ENCODE measurements at places on chromosomes 16 and 17.

- no peak for DNase-seq
These were observed 52.3 kb downstream of the TAOK1 start for GRCh38 chr17:29442451-29442850.

DNA sequence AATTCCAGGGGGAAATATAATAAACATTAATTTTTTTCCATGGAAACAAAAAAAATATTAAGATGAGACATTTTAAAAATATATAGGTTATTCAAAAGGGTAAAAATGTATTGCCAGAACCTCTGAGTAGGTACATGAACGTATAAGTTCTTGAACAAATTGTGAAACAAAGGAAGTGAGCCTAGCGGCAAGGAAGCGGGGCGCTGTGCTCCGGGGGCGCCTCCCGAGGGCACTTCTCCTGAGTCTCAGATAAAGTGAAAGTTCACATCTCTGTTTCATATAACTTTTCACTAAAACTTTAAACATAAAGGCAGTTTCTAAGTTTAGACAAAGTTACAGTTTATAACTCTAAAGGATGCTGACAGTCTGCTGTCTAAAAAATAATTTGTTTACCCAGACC lies 52.3 kb downstream of the TNRC6C start:
- DNase-seq: no peak

- no peak for DNase-seq
These were observed 13.3 kb upstream of the PAFAH1B1 start for GRCh38 chr17:2580151-2580550.

- DNase-seq: no peak
These were observed 14.2 kb downstream of the SLFN12L start for GRCh38 chr17:35523296-35523695.

DNA sequence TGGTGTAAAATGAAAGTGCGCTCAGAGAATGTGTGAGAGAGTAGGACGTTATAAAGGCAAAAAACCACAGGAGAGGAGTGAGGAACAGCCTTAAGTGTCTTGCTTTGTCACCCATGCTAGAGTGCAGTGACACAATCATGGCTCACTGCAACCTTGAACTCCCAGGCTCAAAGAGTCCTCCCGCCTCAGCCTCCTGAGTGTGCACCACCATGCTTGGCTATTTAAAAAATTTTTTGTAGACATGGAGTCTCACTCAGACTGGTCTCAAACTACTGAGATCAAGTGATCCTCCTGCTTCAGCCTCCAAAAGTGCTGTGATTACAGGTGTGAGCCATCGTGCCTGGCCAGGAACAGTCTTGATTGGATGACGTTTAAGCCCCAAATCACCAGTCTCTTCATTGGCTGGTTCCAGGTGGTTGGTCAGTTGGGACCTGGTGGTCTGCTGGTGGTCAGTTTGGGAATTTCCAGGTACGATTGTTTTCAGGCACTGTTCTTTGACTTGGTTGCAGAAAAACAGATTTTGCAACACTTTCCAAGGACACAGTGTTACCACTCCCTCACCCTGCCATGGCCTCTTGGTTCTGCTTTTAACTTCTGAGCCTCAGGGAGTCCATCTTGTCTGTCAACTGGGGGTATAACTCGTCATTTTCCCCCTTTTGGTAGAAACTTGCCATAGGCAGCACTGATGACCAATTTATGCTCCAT lies 21.2 kb downstream of the DHODH start:
- no peak for DNase-seq

GRCh38 chr16:31242206-31242605 lies 17.6 kb upstream of the ITGAM start:
- DNase-seq: no peak

DNA sequence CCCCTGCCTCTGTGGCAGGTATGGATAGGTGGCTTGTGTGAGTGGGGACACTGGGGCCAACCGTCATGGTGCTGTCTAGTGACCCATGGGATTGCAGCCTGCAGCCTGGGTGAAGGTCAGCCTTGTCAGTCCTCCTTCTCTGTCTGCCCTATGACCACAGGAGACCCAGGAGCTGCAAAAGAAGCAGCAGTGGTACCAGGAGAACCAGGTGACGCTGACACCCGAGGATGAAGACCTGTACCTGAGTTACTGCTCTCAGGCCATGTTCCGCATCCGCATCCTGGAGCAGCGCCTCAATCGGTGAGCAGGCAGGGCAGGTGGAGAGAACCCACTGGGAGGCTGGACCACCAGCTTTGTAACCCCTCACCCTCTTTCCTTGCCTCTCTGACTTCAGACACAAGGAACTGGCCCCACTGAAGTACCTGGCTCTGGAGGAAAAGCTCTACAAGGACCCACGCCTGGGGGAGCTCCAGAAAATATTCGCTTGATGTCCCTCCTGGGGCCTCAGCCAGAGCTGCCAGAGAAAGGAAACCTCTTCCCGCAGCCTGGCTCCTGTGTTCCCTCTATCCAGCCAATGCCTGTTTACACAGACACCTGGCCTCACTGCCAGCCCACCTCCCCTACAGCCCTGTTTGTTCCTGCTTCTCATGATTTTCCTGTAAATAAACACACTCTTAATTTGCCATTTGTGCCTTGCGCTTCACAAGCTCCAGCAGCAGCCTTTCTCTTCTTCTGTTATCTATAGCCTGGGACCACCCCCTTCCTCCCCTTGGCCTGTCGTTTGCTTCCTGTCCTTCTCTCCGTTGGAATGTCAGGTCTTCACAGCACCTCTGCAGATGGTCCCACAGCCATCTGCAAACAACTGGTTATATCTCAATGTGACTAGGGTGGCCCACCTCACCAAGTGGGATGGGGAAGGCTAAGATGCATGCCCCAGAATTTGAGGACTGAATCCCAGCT lies 4.5 kb upstream of the KATNB1 start:
- DNase-seq: no peak

All from activated naive CD4-positive, alpha-beta T cell (primary cell).